ENCODE measurements at places on chromosomes 11 and 22.

DNA sequence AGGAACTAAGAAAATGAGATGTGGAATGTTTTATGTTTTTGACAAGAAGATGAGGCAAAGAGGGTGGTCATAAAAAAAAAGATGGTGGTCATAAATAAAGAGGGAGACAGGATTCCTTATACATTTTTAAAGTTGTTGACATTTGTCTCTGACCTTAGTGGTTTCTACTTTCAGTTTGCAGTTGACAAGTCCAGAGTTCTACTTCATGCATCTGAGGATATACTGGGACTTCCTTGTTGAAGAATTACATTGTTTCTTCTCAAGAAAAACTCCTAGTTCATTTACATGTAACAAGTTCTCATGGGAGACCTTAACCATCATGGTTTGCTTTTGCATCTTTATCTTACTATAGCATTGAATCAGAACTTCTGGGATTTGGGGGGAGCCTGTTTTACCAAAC, 1.2 kb downstream of the OR6X1 start:
- no peak for DNase-seq

DNA sequence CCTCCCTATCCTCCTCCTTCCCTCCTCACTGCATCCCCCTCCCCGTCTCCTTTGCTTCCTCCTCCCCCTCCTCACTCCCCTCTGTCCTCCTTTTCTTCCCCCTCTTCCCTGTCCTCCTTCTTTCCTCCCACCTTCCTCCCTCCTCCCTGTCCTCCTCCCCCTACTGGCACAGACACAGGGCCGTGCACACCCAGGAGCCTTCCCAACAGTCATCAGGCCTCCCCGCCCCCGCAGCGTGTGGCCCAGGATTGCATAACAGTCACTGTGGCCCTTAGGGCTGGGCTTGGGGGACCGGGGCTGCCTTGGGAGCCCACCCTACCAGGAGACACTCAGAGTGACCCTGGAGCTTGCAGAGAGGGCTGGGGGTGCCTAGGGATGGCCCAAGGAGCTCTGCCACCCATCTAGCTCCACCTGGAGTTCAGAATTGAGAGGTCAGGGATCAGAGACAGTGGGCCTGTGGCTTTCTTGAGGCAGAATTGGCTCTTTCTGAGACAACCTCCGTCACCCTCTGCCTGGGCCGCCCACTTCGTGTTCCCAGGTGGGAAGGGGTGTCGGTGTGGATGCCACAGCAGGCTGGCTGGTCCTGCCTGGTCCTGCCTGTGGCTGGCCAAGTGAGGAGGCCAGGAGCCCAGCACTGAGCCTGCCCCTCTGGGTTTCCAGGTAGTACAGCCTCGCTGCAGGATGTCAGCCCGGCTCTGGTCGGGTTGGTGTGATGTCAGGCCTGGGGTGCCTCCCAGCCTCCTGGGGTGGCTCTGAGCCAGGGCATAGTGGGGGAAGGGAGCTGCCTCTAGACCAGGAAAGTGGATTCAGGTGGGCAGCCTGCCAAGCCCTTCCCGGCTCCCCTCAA, 1.6 kb downstream of the SPI1 start:
- no peak for DNase-seq

DNA sequence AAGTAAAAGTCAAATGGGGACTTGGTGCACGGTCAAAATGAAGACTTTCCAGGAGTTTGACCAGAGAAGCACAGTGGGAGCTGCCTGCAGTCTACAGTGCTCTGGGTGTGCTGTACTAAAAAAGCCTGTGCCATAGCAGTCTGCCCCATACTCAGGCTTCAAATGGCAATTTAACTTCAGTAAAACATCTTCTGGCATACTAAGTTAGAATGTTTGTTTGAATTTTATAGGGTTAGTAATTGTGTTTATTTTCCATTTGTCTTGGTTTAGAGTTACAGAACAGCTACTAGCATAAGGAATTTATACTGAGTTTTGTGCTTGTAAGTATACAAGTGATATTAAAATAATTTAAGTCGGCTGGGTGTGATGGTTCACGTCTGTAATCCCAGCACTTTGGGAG, 29.3 kb upstream of the LIPT2 start:
- no peak for DNase-seq

GRCh38 chr11:126229858-126230540, 18.4 kb downstream of the FAM118B start:
- no peak for DNase-seq

GRCh38 chr11:66607126-66607834, 9.2 kb upstream of the RBM14 start:
- DNase-seq, result no peak

DNA sequence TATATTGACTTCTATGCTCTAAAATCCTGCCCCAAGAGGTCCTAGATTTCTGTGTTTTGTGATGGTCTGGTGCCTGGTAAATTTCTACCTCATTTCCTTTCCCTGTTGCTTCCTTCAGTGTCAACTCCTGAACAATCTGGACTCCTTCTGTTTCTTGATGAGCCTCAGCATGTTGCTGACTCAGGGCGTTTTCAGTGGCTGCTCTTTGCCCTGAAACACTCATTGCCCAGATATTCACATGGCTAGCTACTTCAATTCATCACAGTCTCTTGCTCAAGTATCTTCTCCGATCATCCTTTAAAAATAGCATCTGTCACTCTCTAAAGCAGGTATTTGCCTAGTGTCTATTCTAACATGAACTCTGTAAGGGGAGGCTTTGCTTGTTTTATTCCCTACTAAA, 526.3 kb upstream of the RAG2 start:
- DNase-seq, result no peak

- peak; percentile 4 for DNase-seq
These were observed 29.5 kb upstream of the RRM1 start for GRCh38 chr11:4065086-4065485.

- DNase-seq, result peak; percentile 57
These were observed 14.2 kb downstream of the TMEM121B start for GRCh38 chr22:17106785-17107546.

DNA sequence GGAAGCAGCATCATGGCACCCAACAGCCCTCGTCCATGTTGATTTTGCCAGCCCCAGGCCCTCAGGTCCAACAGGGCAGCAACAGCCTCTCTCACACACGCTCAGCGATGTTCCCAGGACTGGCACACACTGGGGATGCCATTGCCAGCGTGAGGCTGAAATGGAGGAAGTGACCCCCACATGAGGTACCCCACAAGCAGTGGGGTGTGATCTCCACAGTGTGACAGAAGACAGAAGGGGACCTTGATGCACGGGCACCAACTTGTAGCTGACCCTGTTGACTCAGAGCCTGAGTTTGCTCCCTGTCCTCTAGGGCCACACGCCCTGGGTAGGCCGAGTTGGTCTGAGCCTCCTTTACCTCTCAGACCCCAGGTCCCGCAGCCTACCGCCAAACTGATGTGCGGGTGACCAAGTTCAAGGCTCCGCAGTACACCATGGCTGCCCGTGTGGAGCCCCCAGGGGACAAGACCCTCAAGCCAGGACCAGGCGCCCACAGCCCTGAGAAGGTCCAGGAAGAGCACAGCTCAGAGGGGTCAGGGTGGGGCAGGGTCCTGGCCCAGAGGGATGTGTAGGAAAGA, 6.2 kb downstream of the SCGB1C1 start:
- no peak for DNase-seq

DNA sequence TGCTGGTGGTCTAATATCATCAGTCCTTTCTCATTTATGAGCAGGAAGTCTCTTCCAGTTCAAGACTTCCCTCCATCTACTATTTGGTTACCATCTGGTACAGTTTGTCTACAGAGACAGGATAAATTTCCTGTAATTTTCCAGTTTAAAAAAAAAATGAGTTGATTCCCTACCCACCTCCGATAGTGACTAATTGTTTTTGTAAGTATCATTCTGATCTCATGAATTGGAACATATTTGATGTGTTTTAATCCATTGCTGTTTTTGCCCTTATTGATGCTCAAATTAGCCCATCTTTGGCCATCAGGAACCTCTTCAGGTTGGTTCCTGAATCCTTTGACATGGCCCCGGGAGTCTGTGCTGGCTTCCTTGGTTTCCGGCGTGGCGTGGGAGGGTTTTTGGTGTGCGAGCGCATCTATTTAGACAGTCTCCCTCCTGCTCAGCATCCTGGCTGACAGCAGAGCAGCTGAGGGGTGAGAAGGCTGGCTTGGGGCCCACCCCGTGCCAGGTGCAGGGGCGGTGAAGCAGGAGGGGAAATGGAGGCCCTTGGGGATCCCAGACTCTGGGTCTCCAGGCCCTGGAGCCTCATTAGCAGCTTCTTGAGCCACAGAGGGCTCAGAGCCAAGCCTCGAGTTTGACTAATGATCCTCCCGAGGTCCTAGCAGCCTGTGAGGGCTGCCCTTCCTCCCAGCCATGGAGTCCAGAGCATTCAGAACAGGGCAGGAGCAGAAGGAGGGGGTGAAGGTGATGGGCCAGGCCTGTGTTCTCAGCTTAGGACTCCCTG, 6.8 kb downstream of the OMP start:
- DNase-seq, result no peak

Measured in activated naive CD8-positive, alpha-beta T cell treated with anti-CD3 and anti-CD28 coated beads for 36 hours (primary cell).